NCI-H748 treated with DMSO at 0.1 percent for 48 hours (cell line): ENCODE measurements at places on chromosomes 2 and 18.

DNA sequence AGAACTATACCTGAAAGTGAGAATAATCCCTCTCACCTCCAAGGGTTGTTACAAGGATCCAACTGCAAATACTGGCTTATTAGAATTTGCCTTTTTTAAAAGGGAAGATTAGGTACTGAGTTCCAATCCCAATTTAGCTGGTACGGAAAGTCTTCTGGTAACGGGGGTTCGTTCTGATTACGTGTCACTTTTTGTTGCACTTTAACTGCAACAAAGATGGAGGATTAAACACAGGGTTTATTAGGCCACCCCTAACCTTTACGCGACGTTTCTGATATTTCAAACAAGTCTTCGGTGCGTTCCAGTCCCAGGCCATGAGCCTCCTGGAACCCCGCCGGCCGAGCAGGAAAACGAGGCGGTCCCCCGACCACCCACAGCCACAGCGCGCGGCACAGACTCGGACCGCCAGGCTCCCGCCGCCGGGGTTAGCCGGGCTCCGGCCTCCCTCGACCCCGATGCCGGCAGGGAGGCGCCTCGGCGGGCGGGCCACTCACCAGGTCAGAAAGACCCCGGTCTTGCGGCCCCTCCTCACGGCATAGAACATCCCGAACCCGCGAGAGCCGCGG, 411 bp downstream of the RNASEH1 start:
- DNase-seq, result no peak

DNA sequence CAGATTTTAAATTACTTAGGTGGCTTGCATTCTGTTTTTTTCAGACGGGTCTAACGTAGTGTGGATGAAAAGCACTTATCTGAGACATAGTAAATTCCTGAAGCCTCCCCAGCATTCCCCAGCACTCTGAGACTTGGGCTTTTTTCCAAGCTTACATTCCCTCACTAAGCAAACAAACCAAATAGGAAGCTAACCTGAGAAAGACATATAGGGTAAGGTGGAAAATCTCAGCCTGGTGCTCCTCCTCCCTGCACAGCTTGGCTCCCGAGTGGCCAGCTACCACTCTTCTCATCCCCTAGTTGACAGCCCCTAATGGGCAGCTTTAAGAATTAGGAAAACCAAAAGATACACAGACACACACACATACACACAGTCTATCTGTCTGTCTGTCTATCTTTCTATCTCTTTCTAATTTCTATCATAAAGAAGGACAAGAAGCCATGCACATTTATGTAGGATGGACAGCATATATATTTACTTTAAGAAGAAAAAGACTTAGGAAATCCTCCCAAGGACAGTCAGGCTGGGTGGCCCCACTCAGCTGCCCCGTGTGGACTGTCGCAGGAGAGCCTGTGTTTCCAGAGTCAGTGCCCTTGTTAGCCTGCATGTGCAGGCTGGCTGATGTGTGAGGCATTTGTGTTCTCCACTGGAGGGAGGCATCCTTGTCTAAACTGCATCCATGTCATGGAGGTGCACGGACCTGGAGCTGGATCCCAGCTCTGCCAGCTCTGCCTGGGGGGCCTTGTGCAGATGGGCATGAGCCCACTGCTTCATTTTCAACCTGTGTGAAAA, 8.2 kb downstream of the CNNM3 start:
- no peak for DNase-seq

GRCh38 chr2:144780983-144781382, 261.1 kb upstream of the ZEB2 start:
- DNase-seq, result no peak

- no peak for DNase-seq
These were observed 33.1 kb upstream of the SIX2 start for GRCh38 chr2:45042401-45042800.

- no peak for DNase-seq
These were observed 75.9 kb upstream of the COL3A1 start for GRCh38 chr2:188898261-188898660.

- no peak for DNase-seq
These were observed 205.6 kb downstream of the RTP5 start for GRCh38 chr2:242075168-242075567.

GRCh38 chr2:206955253-206955652, 15.9 kb downstream of the CPO start:
- no peak for DNase-seq

GRCh38 chr18:35938562-35938961, 33.9 kb upstream of the RMP24 start:
- no peak for DNase-seq

GRCh38 chr18:26233208-26233607, 7.0 kb downstream of the TAF4B start:
- no peak for DNase-seq

- DNase-seq, result no peak
These were observed 251.6 kb upstream of the APCDD1 start for GRCh38 chr18:10202845-10203321.

DNA sequence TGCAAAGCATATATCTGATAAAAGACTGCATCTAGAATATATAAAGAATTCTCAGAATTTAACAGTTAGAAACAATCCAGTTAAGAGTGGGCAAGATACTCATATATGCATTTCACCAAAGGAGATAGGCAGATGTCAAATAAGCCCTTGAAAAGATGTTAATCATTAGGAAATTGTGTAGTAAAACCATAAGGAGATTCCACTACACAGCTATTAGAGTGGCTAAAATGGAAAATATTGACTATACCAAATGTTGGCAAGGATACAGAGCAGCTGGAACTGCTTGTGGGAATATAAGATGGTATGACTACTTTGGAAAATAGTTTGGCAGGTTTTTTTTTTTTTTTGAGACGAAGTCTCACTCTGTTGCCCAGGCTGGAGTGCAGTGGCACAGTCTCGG, 59.5 kb downstream of the CAB39 start:
- no peak for DNase-seq

DNA sequence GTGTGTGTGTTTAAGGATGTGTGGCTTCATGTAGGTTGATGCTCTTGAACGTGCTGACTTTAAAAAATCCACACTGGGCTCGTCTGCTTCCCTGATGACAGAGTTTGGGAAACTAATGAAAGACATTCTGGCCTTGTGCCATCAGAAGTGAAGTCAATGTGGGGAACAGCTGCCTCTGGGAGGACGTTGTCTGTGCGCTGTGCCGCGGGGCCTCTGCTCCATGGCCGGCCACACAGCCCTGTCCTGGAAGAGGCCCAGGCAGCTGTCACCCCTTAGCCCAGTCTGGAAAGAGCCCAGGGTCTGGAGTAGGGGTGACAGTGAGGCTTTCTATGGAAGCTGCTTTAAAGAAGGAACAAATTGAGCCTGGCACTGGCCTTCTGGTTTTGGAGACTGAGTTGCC, 155.8 kb downstream of the SH3RF3 start:
- DNase-seq, result no peak

DNA sequence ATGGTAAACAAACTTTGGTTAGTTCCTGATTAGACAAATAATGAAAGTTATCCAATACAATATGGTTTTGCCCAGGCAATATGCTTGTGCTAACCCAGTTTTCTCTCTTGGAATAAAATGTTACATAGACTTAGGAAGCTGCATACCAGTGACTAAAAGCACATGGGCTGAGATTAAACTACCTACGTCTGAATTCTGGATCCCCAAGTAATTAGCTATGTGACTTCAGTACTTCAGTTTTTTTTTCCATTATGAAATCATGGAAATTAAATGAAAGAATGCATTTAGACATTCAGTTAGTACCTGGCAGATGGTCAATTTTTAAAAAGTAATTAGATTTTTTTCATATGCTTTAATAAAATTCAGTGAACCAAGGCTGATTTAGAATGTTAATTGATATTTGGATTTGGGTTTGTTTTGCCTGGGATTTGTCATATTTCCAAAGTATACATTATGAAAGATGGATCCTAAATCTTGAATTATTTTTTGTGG, 213.9 kb downstream of the PTH2R start:
- no peak for DNase-seq

- DNase-seq, result no peak
These were observed 53.9 kb downstream of the DYNC1I2 start for GRCh38 chr2:171741189-171741588.

- no peak for DNase-seq
These were observed 183.6 kb upstream of the DLGAP1 start for GRCh38 chr18:4638680-4639079.

DNA sequence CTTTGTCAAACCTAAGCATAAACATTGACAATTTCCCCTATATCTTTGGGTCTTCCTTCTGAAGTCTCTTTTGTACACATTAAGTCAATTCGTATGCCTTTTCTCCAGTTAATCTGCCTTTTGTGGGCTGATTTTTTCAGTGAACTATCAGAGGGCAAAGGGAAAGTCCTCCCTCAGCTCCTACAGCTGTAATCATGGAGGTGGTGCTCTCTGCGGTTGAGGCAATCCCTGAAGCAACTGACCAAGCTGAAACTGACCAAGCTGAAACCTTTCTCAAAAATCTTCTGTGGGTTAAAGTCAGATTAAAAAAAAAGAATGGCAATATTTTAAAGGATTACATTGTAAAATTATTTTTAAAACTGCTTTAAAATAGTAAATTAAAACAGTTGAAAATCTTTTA, 105.8 kb upstream of the DNAJC10 start:
- DNase-seq, result no peak

DNA sequence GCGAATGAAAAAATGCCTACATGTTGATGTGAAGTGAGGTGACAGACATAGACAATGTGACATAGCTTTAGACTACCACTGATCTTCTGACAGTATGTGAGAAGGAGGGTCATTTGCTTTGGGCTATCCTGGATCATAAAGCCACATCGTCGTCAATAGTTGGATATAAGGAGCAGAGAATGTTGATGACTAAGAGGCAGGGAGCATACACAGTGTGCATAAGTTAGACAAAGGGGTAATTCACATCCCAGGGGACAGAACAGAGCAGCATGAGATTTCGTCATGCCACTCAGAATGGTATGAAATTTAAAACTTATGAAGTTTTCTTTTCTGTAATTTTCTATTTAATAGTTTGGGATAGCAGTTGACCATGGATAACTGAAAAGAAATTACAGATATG, 403.2 kb downstream of the DSC3 start:
- no peak for DNase-seq

- DNase-seq, result no peak
These were observed 83.3 kb downstream of the ALPK2 start for GRCh38 chr18:58545338-58546296.

DNA sequence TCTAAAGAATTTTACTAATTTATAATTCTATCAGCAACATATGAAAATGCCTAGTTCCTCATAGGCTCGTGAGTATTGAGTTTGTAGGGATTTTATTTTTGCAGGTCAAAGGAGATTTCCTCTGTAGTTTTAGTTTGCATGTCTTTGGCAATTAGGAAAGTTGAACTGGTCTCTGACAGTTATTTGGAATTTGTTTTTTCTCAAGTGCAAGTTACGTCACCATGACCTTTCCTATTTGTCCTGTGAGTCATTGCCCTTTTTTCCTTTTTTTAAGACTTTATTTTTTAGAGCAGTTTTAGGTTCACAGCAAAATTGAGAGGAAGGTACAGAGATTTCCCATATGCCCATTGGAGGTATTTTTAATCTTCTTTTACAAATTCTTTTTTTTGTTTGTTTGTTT, 29.0 kb downstream of the RAMP1 start:
- no peak for DNase-seq

DNA sequence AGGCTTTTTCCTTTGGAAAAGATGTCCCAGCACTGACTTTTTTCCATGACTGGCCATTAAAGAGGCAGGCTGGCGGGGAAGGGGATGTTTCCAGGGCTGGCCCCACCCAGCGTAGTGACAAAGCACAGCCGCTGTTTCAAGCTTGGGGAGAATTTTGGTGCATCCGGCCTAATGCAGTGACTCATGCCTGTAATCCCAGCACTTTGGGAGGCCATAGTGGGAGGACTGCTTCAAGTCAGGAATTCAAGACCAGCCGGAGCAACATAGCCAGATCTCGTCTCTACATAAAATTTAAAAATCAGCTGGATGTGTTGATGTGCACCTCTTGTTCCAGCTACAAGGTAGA, 78.0 kb upstream of the SH3BP4 start:
- no peak for DNase-seq

DNA sequence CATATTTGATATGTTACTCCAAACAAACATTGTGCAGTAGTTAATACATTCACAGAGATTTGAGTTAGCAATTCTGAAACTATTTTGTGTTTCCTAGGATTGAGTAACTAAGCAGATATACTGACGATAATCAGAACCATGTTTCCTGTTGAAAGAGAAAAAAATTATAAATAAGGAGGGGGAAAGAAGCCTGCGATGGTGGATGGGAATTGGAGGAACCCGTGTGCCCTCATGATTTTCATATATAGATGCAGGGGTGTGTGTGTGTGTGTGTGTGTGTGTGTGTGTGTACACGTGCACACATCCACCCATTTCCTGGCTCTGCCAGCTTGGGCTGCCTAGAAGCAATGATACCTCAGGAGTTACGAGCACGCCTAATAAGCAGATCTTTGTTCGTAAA, 56.9 kb downstream of the LPIN2 start:
- DNase-seq, result no peak

DNA sequence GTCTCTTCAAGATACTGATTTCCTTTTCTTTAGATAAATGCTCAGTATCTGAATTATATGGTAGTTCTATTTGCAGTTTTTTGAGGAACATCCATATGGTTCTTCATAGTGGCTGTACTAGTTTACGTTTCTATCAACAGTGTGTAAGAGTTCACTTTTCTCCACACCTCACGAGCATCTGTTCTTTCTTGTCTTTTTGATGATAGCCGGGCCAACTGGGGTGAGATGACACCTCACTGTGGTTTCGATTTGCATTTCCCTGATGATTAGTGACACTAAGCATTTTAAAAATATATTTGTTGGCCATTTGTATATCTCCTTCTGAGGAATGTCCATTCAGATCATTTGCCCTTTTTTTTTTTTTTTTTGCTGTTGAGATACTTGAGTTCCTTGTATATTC, 458.8 kb downstream of the SETBP1 start:
- DNase-seq, result no peak

DNA sequence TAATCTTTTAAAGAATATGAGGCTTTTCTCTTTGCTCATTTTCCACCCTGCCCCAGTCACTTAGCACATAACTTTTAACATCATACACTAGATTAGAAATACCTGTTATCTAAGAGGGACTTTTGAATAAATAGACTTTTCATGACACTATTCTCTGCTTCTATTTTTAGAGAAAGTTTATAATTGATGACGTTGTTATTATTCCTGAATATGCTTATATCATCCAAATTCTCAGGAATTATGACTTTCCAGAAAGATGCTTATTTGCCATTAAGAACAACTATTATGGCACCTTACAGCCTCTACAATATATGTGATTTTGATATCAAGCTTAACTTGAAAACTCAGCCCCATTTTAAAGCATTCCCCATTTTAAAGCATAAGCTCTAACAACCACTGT, 11.4 kb downstream of the TMEFF2 start:
- DNase-seq, result no peak
